ENCODE measurements at places on chromosomes 1 and 21.
A peak's percentile ranks its signal among the peaks of the same experiment; 100 is the strongest.

GRCh38 chr1:51519865-51520699 lies 1.0 kb upstream of the EPS15 start:
- peak; percentile 58 for DNase-seq

GRCh38 chr21:31221043-31221442 lies 123.0 kb downstream of the TIAM1 start:
- no peak for DNase-seq

DNA sequence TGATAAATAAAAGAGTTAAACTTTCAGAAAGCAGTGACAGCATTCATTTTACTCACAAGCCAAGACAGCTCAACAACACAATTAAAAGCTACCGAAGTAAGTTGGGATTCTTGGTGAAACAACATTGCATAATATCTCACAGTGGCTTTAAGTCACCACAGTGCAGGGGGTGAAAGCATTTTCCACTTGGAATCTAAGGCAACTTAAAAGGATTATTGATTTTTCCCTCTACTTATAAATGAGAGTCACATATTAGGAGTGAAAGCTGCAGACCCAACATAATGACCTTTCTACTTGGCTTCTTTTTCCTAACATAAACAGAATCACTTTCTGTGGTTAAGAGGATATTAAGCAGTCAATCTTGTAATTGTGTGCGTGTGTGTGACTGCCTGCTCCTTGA lies 536.6 kb upstream of the CXADR start:
- no peak for DNase-seq

DNA sequence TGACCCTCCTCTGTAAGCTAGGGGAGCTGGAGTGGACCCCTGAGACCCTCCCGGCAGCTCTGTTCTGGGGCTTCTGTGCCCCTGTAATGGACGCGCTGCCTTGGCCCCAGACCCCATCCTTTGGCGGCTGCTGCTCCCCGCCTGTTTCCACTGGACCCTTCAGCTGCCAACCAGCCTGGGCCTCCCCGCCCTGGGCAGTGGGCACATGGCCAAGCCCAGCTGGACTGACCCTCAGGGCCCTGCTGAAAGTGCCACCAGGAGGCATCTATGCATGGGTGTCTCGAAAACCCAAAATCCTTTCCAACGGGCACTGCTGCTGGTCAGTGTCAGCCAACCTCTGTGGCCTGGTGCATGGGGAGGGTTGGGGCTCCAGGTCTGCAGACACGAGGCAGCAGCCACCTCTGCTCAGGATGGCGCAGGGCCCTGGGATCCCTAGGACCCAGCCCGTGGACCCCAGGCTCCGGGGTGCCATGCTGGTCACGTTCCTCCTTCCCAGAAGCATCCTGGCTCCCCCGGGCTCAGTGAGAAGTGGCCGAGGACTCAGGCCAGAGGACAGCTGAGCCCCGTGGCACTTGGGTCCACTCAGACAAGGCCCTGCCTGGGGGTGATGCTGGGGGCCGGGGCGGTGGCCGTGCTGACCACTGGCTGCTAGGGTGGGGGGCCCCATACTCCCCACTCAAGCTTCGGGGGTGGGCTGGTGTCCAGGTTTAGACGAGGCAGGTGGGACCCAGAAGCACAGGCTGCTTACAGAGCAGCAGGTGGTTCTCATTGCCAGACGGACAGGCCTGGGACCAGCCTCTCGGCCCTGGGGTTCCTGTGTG lies 46.9 kb downstream of the SLX9 start:
- no peak for DNase-seq

DNA sequence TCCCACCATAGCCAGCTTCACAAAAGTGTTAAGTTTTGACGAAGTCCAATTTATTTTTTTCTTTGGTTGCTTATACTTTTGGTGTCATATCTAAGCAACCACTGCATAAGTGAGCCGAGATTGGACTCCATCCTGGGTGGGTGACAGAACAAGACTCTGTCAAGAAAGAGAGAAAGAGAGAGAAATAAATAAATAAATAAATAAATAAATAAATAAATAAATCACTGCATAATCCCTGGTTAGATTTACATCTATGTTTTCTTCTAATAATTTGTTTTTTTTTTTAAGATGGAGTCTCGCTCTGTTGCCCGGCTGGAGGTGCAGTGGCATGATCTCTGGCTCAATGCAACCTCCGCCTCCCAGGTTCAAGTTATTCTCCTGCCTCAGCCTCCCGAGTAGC lies 18.3 kb upstream of the ZFYVE9 start:
- DNase-seq: no peak

- no peak for DNase-seq
Observed at GRCh38 chr1:196115646-196116045, 492.6 kb downstream of the KCNT2 start.

DNA sequence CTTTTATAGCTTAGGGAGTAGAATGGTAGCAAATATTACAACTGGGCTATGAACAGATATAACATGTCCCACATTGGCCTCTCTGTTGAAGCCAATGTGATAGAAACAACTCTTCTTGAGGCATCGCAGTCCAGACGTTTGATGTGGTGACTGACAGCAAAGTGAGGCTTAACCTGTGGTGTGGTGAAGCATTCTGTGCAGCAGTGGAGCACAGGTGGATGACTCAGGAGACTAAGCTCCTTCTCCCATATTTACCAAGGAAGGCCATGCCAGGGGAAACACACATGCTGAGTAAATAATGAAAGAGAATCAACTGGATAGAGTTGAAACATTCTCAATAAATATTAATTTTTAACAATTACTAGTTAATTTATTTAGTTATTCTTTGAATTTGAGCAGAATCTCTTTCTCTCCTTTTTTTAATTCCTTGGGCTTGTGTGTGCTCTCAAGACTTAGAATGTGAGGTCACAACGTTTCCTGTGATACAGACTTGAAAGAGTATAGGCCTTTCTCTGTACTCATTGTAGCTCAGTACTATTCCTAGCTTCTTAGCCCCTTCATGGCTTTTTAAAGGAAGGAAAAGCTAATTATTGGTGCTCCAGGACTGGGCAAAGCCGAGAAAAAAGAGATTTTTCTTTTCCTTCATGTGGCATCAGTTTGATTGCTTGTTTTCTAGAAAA lies 17.6 kb downstream of the CRB1 start:
- DNase-seq: no peak

DNA sequence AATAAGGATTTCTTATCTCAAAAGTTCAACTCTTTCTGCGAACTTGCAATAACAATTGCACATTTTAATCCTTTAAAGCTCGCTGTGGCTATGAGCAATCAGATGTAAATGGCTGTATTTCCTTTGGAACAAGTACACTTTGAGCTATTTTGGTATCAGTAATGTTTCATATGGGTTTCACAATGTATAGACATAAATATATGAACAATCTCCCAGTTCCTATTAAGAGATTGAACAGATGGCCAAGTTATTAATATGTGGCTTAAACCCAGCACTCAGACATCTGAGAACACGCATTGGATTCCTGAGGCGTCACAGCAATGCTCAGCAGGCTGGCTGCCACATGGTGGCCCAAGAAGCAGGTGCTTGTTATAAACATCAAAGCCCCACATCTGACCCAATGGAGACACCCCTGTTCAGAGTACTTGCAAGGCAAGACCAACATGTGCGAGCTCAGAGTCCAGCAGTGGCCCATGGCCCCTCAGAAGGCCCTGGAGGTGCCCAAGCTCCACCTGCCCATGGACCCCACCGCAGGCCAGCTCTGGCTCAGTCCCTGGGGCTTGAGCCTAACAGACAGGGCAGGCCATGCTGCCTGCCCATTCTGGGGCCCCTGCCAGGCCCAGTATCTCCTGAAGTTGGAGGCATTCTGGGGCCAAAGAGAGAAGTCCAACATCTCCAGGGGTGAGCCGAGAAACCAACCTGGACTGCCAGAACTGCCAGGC lies 23.7 kb downstream of the PSMG1 start:
- DNase-seq: no peak

- DNase-seq: no peak
Observed at GRCh38 chr1:11984576-11984975, 4.3 kb downstream of the MFN2 start.

DNA sequence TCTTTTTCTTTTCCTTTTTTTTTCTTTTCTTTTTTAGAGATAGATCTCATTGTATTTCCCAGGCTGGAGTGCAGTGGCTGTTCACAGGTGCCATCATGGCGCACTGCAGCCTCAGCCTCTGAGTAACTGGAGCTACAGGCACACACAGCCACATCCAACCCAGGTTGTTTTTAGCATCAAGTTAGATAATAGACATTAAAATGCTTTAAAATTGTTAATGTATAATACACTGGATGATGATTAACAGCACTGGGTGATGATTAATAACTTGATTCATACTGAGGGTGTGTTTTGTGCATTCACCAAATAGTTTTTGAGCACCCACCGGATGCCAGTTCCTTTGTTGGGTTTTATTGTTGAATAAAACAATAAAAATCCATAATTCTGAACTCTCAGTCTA lies 75.2 kb downstream of the BEND5 start:
- DNase-seq: no peak

GRCh38 chr1:17236779-17237560 lies 11.9 kb upstream of the PADI3 start:
- peak; percentile 91 for DNase-seq

GRCh38 chr21:45887120-45887611 lies 94.4 kb upstream of the COL6A1 start:
- no peak for DNase-seq

- no peak for DNase-seq
Observed at GRCh38 chr1:244449936-244450508, 1.7 kb downstream of the ADSS2 start.

- no peak for DNase-seq
Observed at GRCh38 chr1:89523572-89524368, 859 bp upstream of the LRRC8B start.

Measured in SJSA1 (cell line).